ENCODE measurements at places on chromosomes 16 and 17. TPM values are rescaled to one million over a fixed set of nuclear protein-coding genes. Genes with fewer than 3 reads are reported as not detected.

DNA sequence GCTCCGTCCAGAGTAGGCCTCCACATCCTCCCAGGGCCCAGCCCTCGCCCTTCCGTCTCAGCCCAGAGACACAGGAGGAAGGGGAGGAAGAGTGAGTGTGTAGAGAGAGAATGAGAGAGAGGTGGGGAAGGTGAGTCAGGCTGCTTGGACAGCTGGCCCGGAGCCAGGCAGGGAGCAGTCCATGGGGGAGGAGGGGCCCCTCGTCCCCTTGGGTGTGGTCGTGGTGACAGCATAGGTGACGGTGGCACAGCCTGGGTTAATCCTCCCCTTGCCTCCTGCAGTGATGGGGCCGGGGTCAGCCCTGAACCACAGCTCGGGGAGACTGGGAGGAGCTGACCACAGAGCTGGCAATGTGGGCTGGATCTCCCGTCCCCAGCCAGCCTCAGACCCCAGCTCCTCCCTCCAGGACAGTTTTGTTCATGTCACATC, 36.5 kb downstream of the FA2H start:
- DNase-seq, result peak; percentile 95

GRCh38 chr16:73056448-73056847, 8.5 kb upstream of the ZFHX3 start:
- no peak for DNase-seq

DNA sequence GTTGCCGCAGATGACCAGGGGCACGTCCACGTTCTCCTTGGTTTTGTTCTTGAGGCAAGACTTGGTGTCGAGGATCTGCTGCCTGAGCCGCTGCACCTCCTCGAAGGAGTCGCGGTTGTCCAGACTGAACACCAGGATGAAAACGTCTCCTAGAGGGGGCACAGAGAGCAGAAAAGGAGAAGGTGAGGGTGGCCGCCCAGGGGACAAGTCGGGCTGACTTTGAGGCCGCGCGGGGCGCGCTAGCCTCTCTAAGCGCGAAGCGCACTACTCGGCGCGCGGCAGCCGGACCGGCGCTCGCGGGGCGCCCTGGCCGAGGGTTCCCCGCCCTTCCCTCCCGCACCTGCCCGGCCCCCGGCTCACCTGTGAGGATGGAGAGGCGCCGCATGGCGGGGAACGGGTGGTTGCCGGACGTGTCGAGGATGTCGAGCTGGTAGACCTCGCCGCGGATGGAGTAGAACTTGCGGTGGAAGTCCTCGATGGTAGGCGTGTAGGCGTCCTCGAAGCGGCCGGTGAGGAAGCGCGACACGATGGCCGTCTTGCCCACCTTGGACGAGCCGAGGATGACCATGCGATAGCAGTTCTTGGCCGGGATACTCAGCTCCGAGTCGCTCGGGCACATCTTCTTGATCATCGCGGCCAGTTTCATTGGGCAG, 533 bp downstream of the RASD1 start:
- DNase-seq, result no peak

- no peak for DNase-seq
Observed at GRCh38 chr16:29712809-29713208, 33.0 kb downstream of the C16orf54 start.

SLC25A39 gene
- 223 TPM for total RNA-seq

DNA sequence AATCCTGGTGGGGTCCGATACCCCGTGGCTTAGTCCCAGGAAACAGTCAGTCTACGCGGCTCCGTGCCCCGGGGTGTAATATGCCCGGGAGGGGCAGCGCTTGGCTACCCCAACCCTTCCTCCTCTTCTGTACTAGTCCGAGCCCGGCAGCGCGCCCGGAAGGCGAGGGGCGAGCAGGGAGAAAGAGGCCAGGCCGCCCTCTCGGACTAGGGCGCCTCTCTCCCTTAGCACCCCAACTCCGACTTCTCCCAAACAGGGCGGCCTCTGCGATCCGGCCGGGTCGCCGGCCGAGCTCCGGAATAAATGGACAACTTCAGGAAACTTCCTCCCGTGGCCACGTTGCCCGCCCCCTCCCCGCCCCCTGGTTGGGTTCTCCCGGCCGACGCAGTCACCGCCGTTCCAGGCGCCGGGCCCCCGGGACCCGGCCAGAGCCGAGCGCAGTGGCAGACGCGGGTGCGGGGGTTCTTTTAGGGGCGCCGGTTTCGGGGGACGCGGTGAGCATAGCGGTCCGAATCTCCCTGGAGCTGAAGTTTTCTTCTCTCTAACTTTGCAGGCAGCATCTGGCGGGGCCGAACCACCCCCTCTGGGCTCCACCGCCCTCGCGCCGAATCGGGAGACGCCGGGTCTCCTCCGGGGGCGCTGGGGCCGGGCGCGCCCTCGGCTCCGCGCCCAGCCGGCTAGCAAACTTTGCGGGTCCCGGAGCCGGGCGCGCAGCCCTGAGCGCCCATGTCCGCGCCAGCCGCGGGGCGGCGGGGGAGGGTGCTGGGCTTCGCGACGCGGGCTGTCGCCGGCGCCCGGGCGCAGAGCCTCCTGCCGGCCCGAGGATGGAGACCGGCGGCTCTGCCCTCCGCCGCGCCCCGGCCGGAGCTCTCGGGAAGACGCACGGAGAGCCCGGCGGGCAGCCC, at the start of gene SDK2:
Gene SDK2 (minus strand): TSS at position 301 of the 905 bp plus-strand sequence. CDS start 357 bp downstream, outside the sequence.
- peak; percentile 28 for DNase-seq

DNA sequence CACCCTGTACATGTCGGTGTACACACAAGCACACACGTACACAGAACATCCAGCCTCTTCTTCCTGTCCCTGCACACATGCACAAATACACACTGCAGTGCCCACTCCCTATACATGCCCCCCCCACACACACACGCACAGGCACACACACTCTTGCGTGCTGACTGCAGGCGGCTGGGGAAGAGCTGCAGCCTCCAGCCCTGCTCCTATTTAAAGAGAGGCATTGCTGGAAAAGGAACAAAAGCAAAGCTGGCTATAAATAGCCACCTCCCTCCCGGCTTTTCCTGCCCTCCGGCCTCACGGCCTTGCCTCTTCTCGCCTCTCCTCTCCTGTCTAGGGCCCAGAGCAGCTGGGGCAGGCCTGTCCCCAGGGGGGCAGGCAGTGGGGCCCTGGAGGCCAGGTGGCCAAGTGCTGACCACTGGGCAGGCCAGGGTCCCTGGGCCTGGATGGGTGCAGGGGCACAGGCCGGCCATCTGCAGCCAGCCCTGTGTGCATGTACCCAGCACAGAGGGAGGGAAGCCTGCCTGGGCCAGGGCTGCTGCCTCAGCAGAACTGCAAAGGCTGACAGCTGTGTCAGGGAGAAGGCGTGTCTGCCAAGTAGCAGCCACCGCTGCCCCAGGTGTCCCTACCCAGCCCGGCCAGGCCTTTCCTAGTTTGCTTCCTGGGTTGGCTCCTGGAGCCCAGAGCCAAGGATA, 25.4 kb downstream of the RTN4RL1 start:
- DNase-seq, result peak; percentile 49

- DNase-seq, result peak; percentile 35
Observed at GRCh38 chr17:29116804-29117753, 63.1 kb downstream of the MYO18A start.

GRCh38 chr17:10673312-10673711, 16.2 kb upstream of the MYH3 start:
- DNase-seq, result no peak

DNA sequence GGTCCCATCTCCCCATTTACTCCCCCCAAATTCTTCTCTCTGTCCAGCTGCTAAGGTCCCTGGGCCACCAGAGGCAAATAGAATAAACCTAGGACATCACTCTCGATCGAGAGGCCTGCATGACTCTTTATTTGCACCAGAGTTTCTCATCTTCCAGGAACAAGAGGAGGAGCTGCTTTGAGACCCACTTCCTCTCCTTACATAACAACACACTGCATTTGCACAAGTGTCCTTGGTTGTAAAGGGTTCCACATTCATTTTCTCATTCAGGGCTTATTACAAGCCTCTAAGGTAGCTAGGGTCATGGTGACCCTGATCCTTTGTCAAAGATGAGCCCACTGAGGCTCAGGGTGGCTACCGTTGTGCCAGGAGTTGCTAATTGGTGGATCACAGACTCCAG, 38.1 kb upstream of the RHOT1 start:
- no peak for DNase-seq

GRCh38 chr17:82392209-82392920, 20.8 kb downstream of the UTS2R start:
- no peak for DNase-seq

CCDC144A gene
- 0.23 TPM for total RNA-seq

GRCh38 chr17:63714550-63715277, 14.8 kb upstream of the LIMD2 start:
- no peak for DNase-seq

DNA sequence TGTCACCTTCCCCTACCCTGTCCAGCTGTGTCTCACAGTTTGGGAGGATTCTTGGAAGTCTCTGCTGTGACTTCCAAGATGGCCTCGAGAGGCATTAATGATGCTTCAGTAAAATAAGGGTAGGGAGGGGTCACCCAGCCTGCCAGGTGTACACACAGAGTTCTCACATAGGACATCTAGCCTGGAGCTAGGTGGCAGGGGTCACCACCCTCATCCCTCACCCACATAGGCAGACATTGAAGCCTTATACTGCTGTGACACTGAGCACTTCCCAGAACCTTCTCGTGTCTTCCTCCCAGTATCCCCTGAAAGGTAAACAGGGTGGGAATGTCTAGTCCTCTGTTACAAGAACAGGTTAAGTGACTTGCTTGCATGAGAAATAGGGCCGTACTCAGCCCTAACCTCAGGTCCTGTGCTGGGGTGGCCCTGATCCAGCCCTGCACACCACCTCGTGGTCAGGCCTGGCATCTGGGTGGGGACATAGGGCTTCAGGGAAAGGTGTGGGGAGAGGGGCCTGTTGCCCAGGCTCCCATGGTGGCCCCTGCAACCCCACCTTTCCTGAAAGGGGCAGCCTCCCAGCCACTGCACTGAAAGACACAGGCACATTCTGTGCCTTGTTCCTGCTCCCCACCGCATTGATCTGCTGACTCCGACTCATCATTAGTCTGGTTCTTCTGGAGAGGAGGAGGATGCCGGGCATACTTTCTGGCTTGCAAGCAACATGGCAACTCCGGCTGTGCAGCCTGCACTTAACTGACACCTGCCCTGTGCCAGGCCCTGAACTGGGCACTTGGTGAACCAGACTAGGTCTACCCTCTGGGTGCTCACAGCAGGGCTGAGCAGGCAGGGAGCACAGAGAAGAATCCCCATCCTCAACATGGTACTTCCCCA, 3.6 kb upstream of the MMP15 start:
- peak; percentile 65 for DNase-seq

NXPH3 gene
- total RNA-seq, result 0.27 TPM

SLC12A3 gene
- not detected for total RNA-seq

CLEC3A gene
- total RNA-seq, result not detected

- DNase-seq, result no peak
Observed at GRCh38 chr17:58734040-58734439, 21.6 kb upstream of the PPM1E start.

DNA sequence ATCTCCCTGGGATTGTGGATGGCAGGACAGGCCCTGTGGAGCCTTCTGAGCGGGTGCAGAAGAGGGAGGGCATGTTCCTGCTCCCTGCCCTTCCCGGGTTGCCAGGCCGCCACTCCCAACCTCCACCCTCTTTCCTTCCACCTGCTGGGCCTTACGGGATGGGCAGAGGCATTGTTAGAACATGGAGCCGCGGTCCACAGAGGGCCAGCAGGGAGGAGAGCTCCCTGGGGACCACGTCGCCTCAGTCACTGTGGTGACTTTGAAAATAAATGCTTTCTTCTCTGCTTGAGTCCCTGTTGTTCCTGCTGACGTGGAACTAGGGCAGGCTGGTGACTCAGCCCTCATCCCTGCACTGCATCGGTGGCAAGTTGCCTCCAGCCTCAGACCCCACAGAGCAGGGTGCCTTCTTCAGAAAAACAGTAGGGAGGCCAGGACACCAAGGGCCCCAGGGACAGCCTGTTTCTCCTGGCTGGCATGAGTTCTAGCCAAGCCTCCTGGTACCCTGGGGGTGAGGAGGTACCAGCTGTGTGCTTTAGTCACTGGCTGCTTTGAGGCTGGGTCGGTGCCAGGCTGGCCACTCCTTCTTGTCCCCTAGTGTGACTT, 224.9 kb downstream of the SEC14L1 start:
- DNase-seq, result peak; percentile 89

ADCY7 gene
- 30.2 TPM for total RNA-seq

DNA sequence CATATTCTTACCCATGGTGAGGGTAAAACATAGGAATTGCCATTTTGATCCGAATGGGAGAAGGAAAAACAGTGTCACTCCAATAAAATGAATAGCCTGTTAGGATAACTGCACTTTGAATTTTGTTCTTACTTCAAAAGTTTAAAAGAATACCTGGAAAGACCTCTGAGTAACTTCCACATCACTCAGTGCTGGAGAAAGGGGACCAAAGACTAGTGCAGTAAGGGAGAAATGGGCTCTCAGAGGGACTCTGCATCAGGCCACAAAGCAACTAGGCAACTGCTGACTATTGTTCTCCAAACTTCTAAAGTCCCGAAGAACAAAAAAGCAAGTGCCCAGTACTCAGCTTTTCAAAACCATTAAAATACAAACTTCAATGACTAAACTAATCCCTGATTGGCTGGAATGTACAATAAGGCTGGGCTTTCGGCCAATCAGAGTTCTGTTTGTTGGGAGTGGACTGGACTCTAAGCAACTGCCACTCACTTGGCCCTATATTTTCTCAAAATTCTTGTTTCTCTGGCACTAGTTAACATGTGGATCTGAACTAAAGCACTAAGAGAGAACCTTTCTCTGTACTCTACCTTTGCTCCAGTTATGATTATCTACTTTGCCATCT, 6.2 kb downstream of the DNAJC7 start:
- no peak for DNase-seq

CCDC200 gene
- not detected for total RNA-seq

TP53TG3F gene
- total RNA-seq, result not detected
